SHP77 treated with DMSO at 0.1 percent for 48 hours (cell line): ENCODE measurements at places on chromosomes 6 and 20.
A peak's percentile ranks its signal among the peaks of the same experiment; 100 is the strongest.

GRCh38 chr20:33826270-33826897 lies 15.2 kb downstream of the CHMP4B start:
- no peak for DNase-seq

GRCh38 chr20:44973053-44973452 lies 6.7 kb downstream of the STK4 start:
- DNase-seq: no peak

DNA sequence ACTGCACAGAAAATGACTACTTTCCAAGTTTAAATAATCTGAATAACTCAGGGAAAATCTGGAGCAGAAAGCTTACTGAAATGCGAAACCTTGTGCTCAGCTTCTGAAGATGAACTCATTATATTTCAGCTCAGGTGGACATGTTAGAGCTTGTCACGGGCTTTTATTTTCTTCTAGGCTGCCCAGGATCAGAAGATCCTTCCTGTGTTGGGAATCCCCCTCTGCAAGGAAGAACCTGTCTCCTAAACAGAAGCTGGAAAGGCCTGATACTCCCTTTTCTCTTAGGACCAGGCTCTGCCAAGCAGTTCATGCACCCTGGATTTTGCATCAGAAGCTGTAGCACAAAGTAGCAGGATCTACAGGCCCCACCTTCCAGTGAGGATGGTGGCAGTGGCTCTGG lies 5.1 kb upstream of the SLC2A12 start:
- DNase-seq: no peak

GRCh38 chr6:92706976-92707375 lies 712.4 kb downstream of the EPHA7 start:
- DNase-seq: no peak

DNA sequence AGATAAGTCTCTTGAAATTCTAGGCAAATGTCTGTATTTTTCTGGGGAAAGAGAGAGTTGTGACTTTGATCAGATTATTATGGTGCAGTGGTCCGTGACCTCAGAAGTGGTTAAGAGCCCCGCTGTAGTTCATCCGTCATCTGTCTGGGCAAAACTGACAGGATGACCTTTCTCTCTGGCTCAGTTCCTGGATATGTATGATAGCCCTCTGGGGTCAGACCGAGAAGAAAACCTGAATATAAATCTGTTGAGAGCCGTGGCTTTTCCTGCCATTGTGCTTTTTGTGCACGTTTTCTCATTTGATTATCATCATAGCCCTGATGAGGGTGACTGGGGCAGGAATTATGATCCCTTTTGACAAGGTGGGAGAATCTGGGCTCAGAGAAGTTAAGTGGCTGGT lies 26.5 kb downstream of the GHRH start:
- no peak for DNase-seq

DNA sequence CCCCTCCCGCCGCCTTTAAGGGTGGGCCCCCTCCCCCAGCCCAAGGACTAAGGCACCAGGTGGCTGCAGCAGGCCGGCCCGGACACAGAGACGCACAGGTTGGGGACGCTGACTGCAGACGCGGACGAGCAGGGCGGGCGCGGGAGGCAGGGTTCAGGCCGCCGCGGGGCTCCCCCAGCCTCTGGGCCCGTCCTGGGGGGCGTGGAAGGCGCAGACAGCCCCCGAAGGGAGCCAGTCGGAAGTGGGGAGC lies 9.3 kb downstream of the DUSP15 start:
- no peak for DNase-seq

- peak; percentile 88 for DNase-seq
Observed at GRCh38 chr6:37102299-37103168, 67.4 kb upstream of the PIM1 start.

DNA sequence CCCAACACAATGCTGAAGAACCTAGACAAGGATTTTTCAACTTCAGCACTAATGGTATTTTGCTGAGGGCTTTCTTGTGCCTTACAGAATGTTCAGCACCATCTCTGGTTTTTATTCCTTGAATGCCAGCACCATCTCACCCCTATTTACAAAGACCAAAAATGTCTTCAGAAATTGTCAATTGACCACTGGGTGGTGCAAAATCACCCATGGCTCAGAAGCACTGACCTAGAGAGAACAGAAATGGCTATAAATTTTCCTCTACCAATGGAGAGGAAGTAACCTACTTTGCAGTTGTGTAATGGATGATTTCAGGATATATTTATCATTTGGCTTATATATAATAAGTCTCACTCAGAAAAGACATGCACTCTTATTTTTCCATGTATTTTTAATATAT lies 431.0 kb upstream of the IRAK1BP1 start:
- DNase-seq: no peak

DNA sequence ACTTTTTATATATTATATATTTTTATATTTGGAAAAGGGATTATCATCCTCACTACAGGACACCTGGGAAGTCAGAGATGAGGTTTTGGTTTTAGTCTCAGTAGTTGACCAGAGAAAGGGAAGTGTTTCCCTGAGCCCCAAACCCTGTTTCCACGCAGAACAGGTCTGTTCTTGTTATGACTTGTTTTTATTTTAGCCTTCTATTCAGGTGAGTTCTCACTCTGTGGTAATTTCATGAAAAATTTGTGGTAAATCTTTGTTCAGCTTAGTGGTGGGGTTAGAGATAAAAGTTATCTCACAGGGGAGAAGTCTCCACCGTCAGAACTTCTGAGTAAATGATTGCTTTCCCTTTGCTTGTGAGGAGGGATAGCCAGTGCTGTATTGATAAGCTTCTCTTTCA lies 224.9 kb downstream of the FARS2 start:
- DNase-seq: no peak

DNA sequence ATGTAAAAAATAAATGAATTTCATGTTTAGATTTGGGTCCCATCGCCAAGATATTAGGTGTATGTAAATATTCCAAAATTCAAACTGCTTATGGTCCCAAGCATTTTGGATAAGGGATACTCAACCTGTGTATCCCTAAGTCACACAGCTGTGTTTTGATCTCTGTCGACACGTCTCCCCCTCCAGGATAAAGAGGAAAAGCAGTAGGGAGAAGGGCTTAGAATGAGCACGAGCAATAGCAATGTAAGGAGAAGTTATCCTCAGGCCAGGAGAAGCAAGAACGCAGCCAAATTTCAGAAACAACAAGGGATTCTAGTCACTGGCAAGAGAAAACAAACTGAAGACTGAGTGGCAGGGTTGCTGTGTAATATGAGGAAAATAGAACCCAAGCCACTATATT lies 181.2 kb downstream of the AIG1 start:
- DNase-seq: no peak
